Fibroblast of the aortic adventitia (primary cell): ENCODE measurements at places on chromosomes 1 and 21. TPM values are rescaled to one million over a fixed set of nuclear protein-coding genes. Genes with fewer than 3 reads are reported as not detected.

OR10J1 gene
- total RNA-seq, result not detected in 2 replicates

CELA2B gene
- not detected in 2 replicates for total RNA-seq

FCN3 gene
- not detected in 2 replicates for total RNA-seq

GJA4 gene
- not detected in 2 replicates for total RNA-seq

TRAPPC10 gene
- 25.3 and 43.1 TPM in 2 replicates for total RNA-seq

HUNK gene
- total RNA-seq, result 0.45 and 4.3 TPM in 2 replicates

PDPN gene
- 2.0 and 17.6 TPM in 2 replicates for total RNA-seq

DNA sequence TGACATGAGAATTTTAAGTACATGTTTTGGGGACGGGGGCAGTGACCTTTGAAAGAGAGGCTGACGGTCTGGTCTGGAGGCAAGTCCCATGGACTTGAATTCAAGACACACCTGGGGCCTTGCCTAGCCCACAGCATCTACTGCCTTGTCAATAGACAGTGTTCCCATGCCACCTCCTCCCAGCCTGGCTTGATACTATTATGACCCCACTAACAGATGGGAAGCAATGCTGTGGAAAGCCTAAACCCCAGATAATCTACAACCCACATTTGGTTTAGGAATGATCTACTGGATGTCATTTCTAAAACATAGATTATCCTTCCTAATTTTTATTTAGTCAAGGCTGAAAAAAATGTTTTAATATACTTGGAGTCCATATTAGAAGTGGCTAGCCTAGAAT is 17.8 kb upstream of the NFASC start:
- DNase-seq, result no peak

DNA sequence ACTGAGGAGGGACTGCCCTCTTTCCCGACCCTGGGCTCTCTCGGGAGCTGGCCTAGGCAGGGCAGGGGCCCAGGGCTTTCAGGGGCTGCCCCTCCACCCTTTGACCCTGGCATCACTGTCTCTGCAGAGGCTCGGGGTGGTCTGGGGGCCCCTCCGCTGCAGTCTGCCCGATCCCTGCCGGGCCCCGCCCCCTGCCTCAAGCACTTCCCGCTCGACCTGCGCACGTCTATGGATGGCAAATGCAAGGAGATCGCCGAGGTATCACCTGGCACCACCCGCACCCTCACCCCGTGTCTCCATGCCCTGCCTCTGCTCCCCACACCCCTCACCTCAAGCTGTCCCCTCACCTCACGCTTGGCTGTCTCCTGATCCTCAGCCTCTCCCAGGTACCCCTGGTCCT is 5.5 kb downstream of the AMPD2 start:
- DNase-seq, result no peak

GRCh38 chr1:203264052-203264501 is 34.6 kb upstream of the CHIT1 start:
- peak; percentile 41 for DNase-seq

GRCh38 chr1:115524236-115524635 is 117.5 kb upstream of the VANGL1 start:
- DNase-seq, result no peak

- no peak for DNase-seq
Measured at GRCh38 chr1:40884055-40884795, 22.1 kb upstream of the CITED4 start.

DNA sequence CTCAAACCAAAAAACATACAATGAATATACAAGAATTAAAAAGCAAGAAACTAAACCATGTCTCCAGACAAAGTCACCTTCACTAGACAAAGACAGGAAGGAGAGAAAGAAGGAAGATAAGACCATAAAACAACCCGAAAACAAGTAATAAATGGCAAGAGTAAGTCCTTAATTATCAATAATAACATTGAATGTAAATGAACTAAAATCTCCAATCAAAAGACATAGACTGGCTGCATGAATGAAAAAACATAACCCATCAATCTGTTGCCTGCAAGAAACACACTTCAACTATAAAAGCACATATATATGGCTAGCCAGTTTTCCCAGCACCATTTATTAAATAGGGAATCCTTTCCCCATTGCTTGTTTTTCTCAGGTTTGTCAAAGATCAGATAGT is 100.8 kb upstream of the SAMSN1 start:
- DNase-seq, result no peak

GRCh38 chr1:175172503-175172902 is 20.1 kb downstream of the KIAA0040 start:
- DNase-seq, result no peak

GRCh38 chr1:103901072-103901471 is 151.4 kb downstream of the AMY1C start:
- no peak for DNase-seq

- DNase-seq, result peak; percentile 24
Measured at GRCh38 chr1:195717651-195718050, 890.6 kb downstream of the KCNT2 start.

GRCh38 chr1:17427696-17428660 is 11.5 kb downstream of the RCC2 start:
- DNase-seq, result no peak

GRCh38 chr1:232648316-232648715 is 18.4 kb upstream of the SIPA1L2 start:
- DNase-seq, result no peak

DNA sequence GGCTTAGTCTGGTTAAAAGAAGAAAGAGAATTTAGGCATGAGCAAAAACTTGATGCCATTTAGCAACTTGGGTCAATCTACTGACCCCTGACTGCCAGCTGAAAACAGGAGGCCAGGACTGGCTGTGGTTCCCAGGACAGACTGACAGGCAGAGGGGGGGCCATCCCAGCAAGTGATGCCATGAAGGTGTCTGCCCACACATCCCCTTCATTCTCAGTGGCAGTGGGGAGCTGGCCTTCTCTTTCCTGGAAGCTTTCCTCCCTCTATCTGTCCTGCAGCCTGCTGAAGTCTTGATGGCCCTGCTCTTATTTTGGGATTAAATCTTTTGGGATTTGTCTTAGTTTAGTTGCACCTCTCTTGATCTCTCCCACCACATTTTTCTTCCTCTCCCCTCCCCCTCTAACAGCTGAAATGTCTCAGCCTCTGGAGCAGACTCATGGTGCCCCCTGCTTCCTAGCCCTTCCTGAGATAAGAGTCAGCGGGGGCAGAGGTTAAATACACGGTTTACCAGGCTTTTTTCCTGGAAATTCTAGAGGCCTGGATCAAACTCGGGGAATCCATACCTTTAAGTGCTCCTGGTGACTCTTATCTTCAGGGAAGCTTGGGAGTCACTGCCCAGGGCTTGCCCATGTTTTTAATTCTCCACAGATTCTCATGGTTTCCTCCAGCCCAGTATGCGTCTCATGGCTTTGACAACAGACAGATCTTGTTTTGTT is 99.5 kb upstream of the TSPAN2 start:
- no peak for DNase-seq

DNA sequence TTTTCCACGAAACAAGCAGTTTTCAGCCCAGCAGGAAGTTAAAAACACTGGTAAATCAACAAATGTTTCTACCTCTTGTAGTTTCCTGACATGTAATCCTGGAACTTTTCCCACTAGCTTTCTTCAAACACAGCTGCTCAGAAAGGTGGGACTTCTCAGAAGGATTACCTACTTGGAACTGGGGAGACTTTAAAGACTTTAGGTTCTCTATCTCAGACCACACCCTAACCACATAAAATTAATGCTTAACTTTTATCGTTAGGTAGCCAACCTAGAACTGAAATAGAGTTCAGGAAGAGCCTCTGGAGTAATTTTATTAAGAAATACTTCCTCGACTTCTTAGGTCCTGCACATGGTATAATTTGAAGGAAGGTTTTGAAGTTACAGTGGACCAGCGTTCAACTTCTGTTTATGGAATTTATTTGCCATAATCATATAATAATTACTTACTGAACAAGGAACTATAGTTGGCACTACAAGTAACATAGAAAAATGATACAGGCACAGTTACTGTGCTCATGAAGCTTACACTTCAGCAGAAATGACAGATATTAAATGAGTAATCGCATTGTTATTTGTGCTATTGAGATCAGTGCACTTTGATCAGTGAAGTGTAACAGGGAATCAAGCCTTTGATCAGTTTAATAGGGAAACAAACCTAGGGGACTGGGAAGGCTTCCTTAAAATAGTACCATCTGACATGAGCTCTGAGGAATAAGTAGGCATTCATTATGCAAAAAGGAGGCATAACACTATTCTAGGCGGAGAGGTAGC is at the start of gene BCL2L15:
Gene BCL2L15, minus strand, starts transcription at position 180 of the 774 bp plus-strand sequence. CDS start 206 bp downstream, outside the sequence.
- no peak for DNase-seq

DNA sequence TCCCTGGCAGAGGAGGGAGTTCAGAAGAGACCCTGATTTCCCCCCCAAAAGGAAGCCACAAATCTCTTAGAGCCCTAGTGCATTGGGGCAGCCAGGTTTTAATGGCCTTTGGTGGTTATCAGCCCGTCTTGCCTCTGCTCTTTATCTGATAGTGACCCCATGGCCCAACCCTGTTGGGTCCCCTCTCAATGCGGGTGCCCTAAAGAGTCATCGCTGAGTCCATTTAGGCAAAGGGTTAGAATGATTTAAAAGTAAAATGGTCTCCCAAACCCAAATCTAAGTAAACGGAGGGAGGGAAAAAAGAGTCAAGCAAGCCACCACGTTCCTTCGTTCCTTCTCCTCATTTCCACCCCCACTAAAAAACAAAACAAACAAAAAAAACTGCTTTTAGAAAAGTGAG is 164.0 kb downstream of the RUNX1 start:
- DNase-seq, result no peak

DNA sequence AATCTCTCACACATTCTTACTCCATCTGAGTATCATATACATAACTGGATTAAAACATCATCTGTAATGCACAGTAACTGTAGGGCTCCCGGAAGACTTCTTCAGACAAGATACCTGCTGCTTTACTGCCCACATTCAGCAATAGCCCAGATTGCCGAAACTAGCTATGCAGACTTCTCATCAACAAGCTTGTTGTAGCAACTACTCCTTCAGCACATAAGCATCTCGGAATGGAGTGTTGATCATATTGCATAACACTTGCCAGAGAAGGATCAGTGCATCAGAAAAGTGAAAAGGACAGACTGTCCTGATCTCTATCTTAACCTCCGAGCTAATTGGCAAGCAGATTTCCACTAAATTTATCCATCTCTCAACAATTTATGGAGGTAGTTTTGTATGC is 354.6 kb upstream of the C1orf87 start:
- DNase-seq, result no peak

DNA sequence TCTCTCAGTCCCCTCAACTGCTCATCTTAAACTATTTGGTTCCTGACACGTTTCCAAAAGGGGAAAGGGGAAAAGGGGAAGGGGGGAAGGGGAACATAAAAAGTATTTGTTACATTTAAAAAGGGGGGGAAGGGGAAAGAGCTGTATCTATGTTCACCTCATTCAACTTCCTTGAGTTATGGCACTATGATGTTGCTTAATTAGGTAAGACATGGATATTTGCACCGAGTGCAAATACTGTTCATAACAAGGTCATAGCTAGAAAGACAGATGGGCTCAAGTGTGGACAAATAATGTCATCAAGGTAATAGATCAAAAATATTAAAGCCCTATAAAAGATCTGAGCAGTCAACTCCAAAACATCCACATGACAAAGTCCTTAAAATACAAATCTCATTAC is 26.0 kb downstream of the GPBP1L1 start:
- no peak for DNase-seq

DNA sequence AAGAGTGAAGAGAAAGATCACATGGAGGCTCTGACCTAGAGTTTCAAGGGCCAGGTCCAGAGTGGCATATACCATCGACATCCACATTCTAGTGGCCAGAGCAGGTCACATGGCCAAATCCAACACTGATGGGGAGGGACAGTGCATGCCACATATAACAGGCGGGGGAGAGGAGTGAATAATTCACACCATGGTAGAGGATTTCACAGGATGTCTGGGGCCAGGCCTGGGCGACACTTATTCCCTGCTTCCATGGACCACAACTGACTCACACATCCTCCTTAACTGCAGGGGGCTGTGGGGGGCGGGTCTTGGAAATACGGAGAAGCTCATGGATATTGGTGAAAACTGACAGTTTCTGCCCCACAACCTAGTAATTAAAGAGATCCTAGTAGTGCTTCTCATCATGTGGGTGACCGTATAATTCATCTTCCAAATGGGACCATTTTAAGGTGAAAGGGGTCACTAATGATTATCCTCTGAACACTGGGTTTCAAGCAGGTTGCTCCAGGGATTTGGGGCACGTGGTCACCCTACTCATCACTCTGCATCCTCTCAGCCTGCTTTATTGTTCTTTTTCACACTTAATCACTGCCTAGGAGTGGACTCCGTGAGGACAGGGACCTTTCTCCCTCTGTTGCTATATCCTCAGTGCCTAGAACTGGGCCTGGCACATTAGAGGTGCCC is 44.0 kb downstream of the IGSF21 start:
- DNase-seq, result no peak

- DNase-seq, result no peak
Measured at GRCh38 chr1:41623736-41624135, 139.3 kb upstream of the EDN2 start.

- no peak for DNase-seq
Measured at GRCh38 chr1:103160281-103160680, 52.0 kb upstream of the COL11A1 start.
